PC-3 (cell line): ENCODE measurements at places on chromosomes 7 and 10. TPM values are rescaled to one million over a fixed set of nuclear protein-coding genes. Genes with fewer than 3 reads are reported as not detected.

DNA sequence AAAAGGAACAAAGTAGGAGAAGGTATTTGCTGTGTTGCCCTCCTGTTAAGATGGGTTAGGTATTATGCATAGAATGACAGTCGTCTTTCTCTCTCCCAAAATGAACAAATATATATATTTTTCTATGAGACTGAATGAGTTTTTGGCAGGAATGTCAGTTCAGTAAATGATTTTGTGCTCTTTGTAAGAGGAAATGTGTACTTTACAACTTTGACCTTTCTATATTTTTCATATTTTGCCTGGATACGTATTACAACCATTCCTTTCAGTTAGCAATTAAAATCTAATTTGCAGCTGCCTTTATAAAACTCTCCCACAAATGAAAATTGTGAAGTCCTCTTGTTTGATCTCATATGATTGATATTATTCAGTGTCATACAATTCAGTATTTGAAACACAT is 336.6 kb upstream of the MEOX2 start:
- DNase-seq, result no peak

Gene APBB1IP
- not detected in 2 replicates for total RNA-seq

DNA sequence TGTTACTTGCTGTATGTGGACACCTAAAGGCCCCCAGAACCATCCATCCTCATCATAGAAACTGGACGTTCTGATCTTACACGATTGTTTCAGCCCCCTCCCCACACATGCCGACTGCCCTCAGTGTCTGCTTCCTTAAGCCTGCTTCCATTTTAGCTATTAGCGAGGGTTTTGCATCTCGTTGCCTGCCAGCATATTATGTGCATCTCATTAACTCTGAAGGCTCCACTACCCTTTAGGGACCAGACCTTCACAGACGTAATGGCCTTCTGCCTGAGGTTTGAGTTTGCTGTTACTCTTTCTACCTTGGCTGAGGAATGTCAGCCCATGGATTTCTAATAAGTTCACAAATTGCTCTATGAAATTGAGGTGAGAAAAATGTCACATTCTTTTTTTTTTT is 53.9 kb upstream of the LRGUK start:
- no peak for DNase-seq

GRCh38 chr7:5429253-5429856 is 5.7 kb upstream of the TNRC18 start:
- peak; percentile 40 for DNase-seq

GRCh38 chr10:28241741-28242399 is 61.0 kb downstream of the MPP7 start:
- DNase-seq, result peak; percentile 76

GRCh38 chr7:65960351-65961074 is 21.5 kb downstream of the GUSB start:
- no peak for DNase-seq

GRCh38 chr7:128448751-128449302 is 6.9 kb upstream of the HILPDA start:
- no peak for DNase-seq

- peak; percentile 63 for DNase-seq
These were observed 112.3 kb downstream of the JCAD start for GRCh38 chr10:29946953-29947700.

DNA sequence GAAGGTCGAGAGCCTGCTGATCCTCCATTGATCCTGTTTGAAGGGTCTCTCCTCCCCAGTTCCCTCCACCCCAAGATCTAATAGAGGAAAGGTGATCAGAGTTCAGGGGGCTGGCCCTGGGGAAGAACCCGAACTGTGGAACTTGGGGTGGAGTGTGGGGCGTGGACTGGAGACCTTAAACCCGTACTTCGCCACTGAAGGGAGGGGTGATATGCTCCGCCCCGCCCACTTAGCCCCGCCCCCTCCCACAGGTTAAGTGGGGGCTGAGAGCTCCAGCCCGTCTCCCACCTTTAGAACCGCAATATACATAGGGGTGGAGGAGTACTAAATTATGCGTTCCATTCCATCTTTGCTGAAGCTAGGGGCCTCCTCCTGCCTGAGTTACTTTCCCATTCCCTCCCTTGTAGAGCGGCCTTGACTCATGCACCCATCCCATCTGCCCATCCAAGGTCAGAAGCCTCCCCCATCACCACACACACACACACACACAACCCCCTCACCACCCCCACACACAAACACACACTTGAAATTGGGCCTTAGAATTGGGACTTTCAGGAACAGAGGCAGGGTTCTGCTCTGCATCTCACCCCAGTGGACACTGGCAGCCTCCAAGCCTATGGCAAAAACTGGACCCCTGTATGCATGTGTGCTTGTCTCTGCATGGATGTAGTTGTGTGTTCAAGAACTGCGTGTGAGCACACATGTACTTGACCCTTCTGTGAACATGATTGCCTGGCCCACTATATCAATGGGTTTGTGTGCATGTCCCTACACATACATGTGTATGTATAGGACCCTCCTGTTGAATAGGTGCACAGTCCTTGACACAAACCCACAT is 991 bp downstream of the SEMA4G start:
- no peak for DNase-seq

- DNase-seq, result no peak
These were observed 28.1 kb upstream of the RPA3 start for GRCh38 chr7:7746458-7746857.

Gene EPO
- not detected in 2 replicates for total RNA-seq

Gene DPYSL4
- 10.2 and 10.9 TPM in 2 replicates for total RNA-seq

- DNase-seq, result no peak
These were observed 14.7 kb downstream of the CYTH3 start for GRCh38 chr7:6257675-6258074.

Gene GPR158
- total RNA-seq, result not detected in 2 replicates

Gene LIPK
- not detected in 2 replicates for total RNA-seq

Gene FAM25A
- 6.6 and 11.4 TPM in 2 replicates for total RNA-seq

GRCh38 chr10:11822026-11822756 is 965 bp upstream of the PROSER2 start:
- no peak for DNase-seq

GRCh38 chr10:85651497-85651882 is 715.1 kb downstream of the GRID1 start:
- no peak for DNase-seq

DNA sequence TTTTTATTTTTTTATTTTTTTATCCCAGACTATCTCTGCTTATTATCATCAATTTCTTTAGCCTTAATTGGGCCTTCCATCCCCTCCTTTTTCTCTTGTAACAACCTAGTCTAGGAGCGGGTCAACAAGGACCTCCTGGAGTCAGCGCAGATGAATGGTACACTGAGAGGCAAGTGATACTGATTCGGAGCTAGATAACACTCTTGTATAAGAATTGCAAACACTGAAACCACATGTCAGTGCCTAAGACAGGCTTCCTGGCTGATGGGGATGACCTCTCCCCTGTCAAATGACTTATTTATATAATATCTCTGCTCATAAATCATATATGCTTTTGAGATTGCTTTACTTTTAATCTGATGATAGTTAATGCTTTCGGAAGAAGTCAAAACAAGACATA is 22.7 kb downstream of the BPGM start:
- DNase-seq, result no peak
